ENCODE measurements at places on chromosomes 12 and 14.
A peak's percentile ranks its signal among the peaks of the same experiment; 100 is the strongest.

DNA sequence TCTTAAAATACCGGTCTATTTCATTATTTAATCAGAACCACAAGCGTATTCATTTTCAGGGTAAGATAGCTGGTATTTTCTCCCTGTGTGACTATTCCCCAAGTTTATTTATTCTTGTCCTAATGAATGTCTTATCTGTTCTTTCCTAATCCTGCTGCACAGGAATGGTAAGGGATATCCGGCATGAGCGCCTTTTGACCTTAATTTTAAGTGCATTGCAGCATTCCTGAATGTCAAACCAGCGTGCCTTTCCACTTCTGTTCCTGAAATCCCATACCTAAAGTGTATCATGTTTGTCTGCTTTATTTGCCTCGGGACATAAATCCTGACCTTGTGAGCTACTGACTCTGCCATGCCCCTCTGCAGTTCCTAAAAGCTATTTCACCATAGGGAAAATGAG is 1713.2 kb upstream of the FLRT2 start:
- DNase-seq, result peak; percentile 54

DNA sequence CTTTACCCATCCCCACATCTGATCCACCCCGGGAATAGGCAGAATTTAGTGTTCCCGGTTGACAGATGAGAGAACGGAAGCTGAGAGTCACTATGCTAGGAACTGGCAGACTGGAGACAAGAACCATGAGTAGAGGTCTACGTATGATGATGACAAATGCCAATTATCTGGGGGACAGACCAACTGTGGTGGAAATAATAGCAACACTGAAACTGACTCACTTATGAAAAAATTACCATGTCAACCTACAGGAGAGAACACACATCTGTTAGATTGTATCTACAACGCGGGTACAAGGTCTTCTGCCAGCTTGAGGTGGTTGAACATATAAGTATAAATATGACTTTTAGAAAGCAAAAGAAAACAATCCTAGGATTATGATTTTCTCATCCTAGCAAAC is 15.4 kb upstream of the SELPLG start:
- no peak for DNase-seq

DNA sequence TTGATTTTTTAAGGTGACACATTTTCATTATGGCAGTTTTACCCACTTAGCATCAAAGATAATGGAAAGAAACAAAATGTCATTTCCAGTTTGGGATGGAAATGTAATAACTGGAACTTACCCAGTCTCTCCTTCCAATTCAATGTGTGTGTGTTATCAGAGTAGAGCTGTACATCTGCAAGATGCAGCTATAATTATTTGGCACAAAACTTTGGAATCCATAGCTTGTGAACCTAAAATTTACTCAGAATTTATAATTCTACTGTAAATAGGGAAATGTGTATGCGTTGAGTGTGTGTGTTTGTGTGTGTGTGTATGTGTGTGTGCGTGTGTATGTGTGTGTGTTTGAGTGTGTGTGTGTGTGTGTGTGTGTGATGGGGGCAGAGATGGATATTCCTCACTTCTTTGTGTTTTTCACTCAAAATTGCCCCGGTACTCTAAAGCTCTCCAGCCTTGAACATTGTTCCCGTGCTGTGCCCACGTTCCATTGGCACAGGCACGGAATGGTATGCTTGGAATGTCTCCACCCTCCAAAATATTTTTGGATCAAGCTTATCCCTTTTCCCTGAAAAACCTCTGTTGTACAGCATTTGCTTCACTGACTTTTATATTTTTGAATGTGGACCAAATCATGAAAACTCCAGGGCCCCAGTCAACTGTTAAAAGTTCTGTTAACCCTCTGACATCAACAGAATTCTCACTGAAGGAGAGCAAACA is 150.2 kb upstream of the BMP4 start:
- DNase-seq, result no peak

- DNase-seq, result no peak
Measured at GRCh38 chr12:104522985-104523722, 66.4 kb downstream of the CHST11 start.

GRCh38 chr12:47312808-47313426 is 233.2 kb upstream of the AMIGO2 start:
- no peak for DNase-seq

DNA sequence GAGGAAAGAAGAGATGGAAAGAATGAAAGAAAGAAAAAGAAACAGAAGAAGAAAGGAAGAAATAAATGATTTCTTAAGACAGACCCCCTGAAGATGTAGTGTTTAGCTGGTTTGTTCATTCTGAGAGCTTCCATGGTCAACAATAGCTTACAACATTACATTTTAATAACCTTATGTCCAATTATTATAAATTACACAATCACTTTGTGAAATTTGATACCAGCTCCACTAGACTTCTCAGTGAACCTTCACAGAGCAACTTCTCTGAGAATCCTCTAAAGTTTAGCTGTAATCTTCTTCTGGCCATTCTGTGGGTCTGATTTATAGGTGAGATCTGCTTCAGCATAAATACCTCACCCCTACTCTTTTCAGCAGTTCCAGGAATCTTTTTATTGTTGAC is 27.9 kb downstream of the SIX1 start:
- no peak for DNase-seq

DNA sequence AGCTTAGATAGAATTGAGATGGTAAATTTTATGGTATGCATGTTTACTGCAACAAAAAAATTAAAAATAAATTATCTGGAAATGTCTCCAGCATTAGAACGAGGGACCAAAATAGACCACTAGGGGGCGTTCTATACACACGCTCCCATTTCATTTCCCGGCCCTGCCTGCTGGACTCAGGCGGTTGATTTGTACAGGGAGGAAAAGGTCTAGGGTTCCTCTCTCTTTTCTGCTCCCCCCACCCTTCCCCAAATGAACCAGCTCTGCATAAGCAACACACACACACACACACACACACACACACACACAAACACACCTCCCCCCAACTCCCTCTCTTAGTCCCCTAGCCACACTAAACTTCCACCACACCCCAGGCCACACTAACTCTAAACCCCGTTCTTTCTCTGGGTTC is 7.8 kb upstream of the DTX1 start:
- DNase-seq, result no peak

DNA sequence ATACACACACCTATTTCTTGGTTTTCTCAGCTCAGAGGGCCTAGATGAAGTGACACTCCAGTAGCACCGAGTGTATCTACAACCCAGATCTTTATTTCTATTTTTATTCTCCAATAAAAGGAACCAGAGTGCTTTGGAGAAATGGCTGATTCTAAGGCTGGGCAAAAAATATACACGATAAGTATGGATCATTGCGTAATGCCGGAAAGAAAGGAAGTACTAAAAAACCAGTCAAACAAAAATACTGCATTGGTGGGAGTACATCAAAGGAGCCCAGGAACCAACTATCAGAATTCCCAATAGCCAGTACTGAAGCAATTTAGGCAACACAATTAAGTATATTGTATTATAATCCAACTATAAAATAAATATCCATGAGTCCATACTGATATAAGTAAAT is 400.9 kb upstream of the CCDC196 start:
- no peak for DNase-seq

DNA sequence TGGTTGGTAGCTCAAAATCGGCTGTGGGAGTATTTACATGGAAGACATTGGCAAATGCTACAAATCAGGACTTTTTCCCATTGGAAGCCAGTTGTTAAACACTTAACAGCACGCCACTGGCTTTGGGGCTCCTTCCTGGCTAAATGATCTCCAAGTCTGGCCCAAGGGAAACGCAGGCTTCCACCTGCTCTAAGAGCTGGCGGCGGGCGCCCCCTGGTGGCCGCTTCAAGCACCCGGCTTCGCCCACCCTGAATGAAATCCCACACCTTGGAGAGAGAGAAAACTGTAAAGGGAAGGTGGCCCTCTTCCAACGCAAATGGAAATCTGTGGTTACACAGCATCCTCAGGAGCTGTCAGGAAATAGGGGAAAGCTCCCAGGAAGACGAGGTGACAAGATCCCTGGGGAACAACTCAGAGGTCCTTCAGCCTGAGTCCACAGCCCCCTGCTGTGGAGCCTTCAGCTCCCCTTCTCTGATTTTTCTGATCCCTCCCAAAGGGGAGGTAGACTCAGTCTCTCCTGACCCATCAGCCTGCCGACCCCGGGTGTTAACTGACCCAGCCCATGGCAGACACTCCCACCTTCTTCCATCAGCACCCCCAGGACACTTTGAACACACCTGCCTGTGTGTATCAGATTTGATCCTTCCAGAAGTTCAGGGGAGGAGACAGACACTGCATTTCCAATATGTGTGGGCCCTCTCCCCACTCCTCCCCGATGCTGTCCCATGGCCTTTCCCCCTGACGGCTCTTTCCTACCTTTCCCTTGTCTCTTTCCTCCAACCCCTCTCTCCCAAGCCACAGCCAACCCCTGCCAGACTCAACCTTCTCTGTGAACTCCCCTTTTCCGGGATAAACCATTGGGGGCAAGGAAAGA is 15.4 kb downstream of the SELPLG start:
- DNase-seq, result no peak

DNA sequence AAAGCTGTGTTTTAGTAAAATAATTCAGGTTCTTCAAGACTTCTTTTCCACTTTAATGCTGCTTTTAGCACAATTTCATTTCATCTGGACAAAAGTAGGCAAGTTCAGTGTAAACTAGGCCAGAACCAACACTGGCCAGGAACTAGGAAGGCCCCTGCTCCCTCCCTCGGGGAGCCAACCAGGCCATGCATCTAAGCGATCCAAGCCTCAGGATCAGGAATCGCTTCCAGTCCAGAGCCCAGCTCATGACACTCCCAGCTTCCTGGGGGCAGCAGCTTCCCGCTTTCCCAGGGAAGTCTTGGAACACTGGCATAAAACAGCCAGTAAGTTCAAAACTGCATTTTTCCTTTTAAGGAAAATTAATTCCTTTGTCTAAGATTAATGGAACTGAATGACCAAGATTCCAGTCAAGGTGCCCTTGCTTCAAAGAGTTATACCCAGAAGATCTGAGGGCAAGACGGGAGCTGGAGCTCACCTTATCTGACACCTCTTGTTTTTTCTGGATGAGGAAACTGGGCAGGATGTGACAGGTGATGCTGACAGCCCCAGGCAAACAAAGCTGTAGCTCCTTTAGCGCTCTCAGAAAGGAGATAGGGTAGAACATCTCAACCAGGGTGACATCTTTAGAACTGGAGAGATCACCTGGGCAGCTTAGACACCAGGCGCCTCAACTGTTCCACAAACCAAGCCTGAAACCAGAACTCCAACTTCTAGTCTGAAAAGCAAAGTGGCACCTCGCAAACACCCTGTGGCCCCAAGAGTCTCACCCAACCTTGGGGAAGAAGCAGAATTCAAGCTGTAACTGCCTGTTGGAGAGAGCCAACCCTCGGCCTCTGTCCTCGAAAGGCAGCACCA is 61.4 kb upstream of the PNMA1 start:
- no peak for DNase-seq

- DNase-seq, result no peak
Measured at GRCh38 chr12:40375076-40375475, 150.3 kb downstream of the LRRK2 start.

- no peak for DNase-seq
Measured at GRCh38 chr12:19575337-19576243, 136.3 kb downstream of the AEBP2 start.

DNA sequence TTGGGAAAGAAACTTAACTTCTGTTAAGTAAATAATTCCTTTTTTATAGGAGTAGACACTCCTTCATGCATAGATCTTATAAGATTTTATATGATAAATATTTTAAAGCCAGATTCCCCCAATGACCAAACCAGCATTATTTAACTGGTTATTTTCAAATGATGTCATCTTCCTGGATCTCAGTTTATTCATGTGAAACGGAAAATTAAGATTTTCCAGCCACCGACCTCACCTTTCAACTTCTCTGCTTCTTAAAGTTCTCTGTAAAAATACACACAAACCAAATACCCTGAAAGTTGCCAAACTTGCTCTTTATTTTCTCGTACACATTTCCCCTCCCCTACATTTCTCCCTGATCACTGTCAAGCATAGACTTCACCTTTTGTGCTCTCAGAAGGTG is 364.2 kb downstream of the GALC start:
- no peak for DNase-seq

- no peak for DNase-seq
Measured at GRCh38 chr12:107779077-107779831, 4.8 kb downstream of the ASCL4 start.

GRCh38 chr12:32284561-32284960 is 114.8 kb upstream of the FGD4 start:
- DNase-seq, result no peak

GRCh38 chr12:24360907-24361306 is 411.4 kb upstream of the SOX5 start:
- no peak for DNase-seq

DNA sequence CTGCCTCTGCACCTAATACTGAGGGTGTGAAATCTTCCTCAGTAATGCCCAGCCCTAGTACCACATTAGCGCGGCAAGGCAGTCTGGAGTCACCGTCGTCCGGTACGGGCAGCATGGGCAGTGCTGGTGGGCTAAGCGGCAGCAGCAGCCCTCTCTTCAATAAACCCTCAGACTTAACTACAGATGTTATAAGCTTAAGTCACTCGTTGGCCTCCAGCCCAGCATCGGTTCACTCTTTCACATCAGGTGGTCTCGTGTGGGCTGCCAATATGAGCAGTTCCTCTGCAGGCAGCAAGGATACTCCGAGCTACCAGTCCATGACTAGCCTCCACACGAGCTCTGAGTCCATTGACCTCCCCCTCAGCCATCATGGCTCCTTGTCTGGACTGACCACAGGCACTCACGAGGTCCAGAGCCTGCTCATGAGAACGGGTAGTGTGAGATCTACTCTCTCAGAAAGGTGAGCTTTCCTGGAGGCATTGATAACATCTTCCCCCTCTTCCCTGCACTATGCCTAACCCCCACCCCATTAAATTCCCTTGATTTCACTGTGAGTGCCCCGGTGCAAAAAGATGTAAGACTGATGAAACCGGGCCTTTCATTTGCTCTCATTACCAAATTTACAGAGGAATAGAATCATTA is 291.4 kb downstream of the NAV3 start:
- no peak for DNase-seq

- DNase-seq, result no peak
Measured at GRCh38 chr14:60204104-60204842, 39.1 kb upstream of the DHRS7 start.

GRCh38 chr14:104419865-104420505 is 159.6 kb upstream of the C14orf180 start:
- no peak for DNase-seq

- no peak for DNase-seq
Measured at GRCh38 chr12:64716839-64717455, 42.3 kb downstream of the GNS start.

DNA sequence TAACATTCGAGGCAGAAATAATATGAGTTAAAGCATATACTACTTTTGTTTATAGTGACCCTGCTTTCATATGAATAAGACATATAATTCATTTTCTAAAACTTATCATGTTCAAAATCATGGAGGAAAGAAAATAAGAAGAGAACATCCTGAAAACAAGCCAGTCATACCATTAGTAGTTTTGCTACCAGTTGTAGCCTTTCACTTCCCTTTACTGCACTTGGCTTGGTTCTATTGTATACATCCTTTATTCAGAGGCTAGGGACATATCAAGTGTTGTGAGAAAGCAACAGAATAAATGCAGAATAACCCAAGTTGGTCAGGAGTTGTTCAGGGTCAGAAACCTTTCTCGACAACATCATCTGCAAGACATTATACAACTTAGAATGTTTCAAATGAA is 598.7 kb downstream of the SOX5 start:
- DNase-seq, result no peak
